ENCODE measurements at places on chromosomes 12 and 14.

- DNase-seq, result no peak
These were observed 75.0 kb downstream of the NT5DC3 start for GRCh38 chr12:103766028-103766427.

DNA sequence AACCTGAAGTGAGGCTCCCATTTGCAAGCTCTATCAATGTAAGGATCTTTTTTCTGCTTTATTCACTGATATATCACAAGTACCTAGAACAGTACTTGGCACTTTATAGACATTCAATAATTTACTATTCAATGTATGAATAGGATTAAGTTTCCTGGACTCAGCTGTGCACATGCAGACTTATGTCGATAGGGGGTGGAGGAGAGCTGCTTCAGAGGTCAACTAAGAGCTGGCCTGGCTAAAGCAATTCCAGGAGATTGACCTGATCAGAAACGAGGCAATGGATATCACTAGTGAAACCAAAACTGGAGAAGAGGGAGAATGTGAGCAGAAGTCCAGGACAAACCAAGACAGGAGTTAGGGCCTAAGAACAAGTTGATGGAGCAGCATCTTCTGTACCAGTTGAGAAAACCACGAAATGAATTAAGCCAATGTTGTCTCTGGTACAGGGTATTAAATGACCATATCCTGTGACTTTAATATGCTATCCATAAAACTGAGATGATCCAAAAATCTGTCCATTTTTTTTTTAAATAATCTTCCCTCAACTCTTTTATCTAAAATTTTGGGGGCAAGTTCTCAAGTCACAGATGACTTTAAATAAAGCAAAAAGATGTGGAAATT lies 169.2 kb downstream of the PIK3C2G start:
- DNase-seq, result peak; percentile 61

GRCh38 chr12:2679068-2679815 lies 115.5 kb upstream of the FKBP4 start:
- DNase-seq, result no peak

DNA sequence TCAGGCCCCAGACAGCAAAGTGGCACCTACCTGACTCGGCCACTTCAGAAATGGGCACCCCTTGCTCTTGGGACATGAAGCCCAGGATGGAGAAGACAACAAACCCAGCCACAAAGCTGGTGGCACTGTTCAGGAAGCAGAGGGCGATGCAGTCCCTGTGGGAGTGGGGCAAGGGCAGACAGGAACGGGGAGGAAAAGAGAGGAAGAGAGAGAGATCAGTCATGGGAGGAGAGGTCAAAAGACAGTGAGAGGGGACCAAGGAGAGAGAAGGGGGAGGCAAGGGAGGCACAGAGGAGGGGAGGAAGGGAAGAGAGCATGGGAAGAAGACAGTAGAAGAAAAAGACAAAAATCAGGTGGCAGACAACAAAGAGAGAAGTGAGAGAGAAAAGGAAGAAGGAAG lies 16.6 kb downstream of the SLC6A12 start:
- no peak for DNase-seq

- DNase-seq, result peak; percentile 68
These were observed 179.2 kb upstream of the DCN start for GRCh38 chr12:91361864-91362263.

- no peak for DNase-seq
These were observed 145.2 kb upstream of the RTL1 start for GRCh38 chr14:101048766-101049165.

GRCh38 chr14:95164506-95164905 lies 7.2 kb upstream of the DICER1 start:
- DNase-seq, result no peak

DNA sequence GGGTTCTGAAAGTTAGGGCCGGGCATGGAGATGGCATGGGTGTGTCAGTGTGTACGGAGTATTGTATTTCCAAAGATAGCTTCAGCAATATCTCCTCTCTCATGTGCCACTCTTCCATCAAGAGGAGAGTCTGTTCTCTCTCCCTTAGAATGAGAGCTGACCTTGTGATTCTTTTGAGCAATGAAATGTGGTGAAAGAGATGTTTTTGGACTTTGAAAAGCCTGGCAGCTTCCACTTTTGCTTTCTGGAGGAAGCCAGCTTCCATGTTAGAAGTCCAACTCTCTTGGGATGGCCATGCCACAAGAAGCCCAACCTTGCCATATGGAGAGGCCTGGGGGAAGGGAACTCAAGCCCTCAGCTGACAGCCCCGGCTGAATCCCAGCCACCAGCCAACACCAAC lies 72.4 kb upstream of the GZMB start:
- no peak for DNase-seq

GRCh38 chr14:54166049-54166950 lies 209.7 kb upstream of the BMP4 start:
- no peak for DNase-seq

GRCh38 chr14:56274556-56274955 lies 156.3 kb downstream of the PELI2 start:
- peak; percentile 12 for DNase-seq

DNA sequence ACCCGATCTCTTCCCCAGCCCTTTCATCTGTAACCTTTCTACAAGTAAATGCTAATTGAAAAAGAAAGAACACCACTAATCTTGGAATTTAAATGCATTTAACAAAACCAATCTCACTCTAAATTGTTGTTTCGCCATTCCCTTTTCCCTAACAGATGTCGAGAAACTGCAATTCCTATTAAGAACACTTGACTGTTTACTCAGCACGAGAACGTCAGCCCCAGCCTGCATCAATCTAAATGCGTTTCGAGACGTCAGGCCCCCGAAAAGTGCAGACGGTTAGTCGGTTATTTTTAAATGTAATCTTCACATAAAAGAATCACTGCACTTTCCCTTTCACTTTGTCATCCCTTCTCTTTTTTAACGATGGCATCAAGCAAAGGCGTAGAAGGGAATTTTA lies 837.6 kb downstream of the VRK1 start:
- no peak for DNase-seq

DNA sequence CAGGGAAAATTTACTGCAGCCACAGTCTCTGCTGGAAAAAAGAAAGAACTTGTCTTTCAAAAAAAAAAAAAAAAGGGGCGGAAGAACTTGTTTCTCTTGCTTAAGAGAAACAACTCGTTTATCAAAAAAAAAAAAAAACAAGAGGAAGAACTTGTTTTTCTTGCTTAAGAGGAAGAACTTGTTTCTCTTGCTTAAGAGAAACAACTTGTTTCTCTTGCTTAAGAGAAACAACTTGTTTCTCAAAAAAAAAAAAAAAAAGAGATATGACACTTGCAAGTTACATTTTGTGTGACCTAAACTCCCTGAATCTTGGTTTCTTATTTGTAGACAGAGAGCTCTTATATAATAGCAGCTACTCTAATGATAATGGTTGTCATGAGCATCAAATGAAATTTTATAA lies 44.7 kb upstream of the USP15 start:
- DNase-seq, result no peak
